HL-60 (cell line): ENCODE measurements at places on chromosomes 13 and 19.

- DNase-seq, result no peak
Observed at GRCh38 chr19:18589380-18590272, 1.0 kb downstream of the REX1BD start.

DNA sequence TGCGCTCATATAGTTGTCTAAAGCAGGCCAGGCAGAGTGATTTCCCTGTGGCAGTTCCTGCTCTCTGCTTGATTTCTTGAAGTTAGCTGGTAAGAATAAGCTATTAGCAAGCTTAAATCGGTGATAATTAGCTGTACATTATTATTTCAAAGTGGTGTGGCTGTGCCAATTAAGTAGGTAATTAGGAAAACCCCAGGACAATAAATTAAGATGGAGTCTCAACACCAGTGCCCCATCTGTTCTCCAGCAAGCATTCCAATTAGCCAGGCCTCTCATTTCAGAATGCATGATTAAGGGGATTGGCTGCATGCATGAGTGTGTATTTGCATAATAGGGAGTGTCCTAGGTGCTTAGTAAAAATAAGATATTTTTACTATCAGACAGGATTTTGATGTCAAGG is 342.3 kb downstream of the GPC5 start:
- no peak for DNase-seq

- DNase-seq, result no peak
Observed at GRCh38 chr13:99399623-99399974, 92.4 kb upstream of the GPR183 start.

DNA sequence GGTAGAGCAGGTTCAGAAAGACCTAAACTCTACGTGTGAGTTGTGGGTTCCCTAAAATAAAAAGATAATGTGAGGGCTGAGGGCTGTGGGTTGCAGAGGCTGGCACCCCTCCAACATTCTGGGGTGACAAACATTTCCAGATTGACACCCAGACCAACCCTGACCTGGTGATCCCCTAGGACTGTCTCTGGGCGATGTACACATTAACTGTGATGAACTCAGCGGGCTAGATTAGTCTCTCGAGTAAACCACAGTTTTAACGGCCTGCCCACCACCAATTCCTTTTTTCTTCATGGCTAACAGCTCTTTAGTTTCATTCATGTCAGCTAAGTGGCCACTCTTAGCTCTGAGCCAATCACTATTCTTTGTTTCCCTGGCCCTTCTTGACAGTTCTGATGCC is 24.8 kb downstream of the SIAH3 start:
- DNase-seq, result no peak

- DNase-seq, result peak; percentile 41
Observed at GRCh38 chr13:36919833-36920615, at the start of gene SMAD9. Gene SMAD9, minus strand, starts transcription at chr13:36920238. Its CDS starts 40,549 bp downstream, at chr13:36879689.

- peak; percentile 56 for DNase-seq
Observed at GRCh38 chr13:45372189-45373161, 31.5 kb upstream of the TPT1 start.

- DNase-seq, result no peak
Observed at GRCh38 chr19:58060231-58060630, 1.1 kb downstream of the ZNF135 start.

GRCh38 chr19:49653466-49653806 is 11.4 kb downstream of the SCAF1 start:
- no peak for DNase-seq

- DNase-seq, result no peak
Observed at GRCh38 chr13:84542348-84542747, 660.1 kb upstream of the SLITRK1 start.

DNA sequence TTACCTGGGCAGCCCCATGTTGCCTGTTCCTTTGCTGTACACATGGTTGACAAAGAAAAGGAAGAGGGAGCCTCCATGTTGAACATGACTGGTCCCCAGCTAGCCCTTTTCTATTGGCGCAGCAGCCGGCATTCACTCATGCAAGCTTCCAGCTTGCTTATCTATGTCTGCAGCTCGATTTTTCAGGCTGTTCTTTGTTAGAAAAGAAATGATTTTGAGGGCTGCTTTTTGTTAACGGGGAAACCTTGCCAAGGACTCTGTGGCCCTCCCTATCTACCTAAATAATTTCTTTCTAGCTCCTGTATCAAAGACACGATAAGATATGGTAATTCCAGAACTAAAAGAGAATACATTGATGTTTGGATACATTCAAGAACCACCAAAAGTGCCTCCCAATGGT is 20.4 kb upstream of the ADGRE2 start:
- DNase-seq, result no peak

GRCh38 chr19:46015687-46016425 is 7.0 kb downstream of the PGLYRP1 start:
- no peak for DNase-seq

GRCh38 chr19:4671185-4671851 is 1.2 kb upstream of the MYDGF start:
- DNase-seq, result no peak

GRCh38 chr13:101520672-101521071 is 68.2 kb downstream of the ITGBL1 start:
- no peak for DNase-seq

DNA sequence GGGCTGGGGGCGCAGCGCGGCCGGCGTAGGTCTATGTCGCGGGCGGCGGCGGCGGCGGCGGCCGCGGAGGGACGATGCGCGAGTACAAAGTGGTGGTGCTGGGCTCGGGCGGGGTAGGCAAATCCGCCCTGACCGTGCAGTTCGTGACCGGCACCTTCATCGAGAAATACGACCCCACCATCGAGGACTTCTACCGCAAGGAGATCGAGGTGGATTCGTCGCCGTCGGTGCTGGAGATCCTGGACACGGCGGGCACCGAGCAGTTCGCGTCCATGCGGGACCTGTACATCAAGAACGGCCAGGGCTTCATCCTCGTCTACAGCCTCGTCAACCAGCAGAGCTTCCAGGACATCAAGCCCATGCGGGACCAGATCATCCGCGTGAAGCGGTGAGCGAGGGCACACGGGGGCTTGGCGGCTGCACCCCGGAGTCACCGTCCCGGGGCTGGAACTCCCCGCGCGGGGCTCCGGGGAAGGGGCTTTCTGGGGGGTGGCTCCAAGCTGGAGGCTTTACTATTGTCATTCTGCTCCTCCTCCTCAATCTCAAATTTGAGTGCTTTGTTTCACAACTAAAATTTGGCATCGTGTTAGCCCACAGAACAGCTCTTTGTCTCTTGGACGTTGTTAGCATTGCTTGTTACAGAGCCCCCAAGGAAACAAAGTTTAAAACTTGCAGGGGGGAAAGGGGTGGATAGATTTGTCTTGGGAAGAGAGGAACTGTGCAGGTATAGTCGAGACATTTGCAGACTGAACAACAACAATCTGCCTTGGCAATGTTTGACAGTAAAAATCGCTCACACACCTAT is 630 bp downstream of the RAP2A start:
- DNase-seq, result peak; percentile 42

DNA sequence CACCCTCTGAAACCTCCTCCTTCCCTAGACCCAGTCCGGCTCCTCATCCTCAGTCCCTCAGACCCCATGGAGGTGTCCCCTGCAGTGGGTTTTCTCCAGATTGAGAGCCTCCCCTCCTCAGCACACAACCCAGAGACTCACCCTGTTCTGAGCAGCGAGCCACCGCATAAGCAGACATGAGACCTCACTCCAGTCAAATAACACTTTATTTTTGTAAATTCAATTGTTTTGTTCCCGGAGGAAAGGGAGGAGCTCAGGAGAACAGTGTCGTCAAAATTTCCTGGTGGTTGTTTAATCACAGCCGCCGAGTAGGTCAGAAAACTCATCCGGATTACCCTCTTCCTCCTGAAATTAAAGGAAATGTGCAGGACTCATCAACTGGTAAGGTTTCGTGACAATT is 57.5 kb downstream of the ERICH4 start:
- no peak for DNase-seq

DNA sequence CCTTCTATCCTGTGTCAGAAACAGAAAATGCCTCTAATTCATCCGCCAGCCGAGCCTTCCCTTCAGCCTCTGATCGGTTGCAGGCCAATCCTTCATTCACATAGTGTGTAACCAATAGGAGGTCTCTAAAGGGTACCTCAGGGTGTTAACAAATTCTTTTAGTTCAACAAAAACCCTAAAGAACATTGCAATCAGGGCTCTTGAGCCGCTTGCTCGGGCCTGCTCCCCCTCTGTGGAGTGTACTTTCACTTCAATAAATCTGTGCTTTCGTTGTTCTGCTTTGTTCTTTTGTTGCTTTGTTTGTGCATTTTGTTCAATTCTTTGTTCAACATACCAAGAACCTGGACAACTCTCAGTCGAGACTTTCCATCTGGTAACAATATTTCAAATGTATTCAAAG is 366.5 kb downstream of the KCTD12 start:
- no peak for DNase-seq

GRCh38 chr19:3632739-3633558 is 6.4 kb upstream of the CACTIN start:
- no peak for DNase-seq

GRCh38 chr13:40445557-40445990 is 220.9 kb downstream of the FOXO1 start:
- no peak for DNase-seq

DNA sequence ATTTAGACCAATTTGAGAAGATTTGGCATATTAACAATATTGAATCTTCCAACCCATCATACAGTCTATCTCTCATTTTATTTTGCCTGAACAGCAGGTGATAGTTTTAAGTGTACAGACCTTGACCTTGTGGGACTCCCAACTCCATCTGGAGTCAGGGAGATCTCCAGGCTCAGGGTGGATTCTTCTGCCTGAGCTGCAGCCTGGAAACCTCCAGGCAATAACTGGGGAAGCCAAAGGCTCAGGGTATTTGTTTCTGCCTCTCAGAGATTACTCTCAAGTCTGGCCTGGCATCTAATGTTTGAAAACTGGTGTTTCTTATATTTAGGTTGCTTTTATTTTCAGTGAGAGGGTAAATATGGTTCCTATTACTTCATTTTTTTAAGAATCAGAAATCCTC is 102.1 kb upstream of the C1QTNF9B start:
- DNase-seq, result no peak

GRCh38 chr19:58406818-58407657 is 1.4 kb upstream of the ZNF584 start:
- no peak for DNase-seq

DNA sequence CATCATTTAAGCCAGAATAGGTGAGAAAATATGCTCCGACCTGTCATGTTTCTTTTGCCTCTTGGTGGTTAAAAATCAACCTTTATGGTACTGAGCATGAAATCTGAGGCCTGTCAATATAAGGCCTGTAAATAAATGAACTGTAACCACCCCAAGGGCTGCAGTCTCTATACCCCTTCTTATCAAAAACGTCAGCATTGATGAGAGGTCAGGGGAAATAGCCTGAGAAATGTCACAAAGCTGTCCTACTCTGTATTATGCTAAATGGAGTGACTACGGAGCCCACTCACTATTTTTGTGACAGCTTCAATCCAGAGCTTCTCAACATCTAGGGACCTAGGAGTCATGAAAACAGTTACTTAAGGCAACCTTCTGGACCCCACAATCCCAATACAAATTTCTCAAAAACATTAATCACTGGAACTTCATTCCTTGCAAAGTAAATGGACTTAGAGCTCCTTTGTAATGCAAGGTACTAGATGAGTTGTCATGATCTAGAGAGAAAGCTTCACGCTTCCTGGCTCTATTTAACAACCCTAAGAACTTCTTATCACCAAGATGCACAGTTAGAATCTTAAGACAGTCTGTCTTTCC is 2.7 kb upstream of the RAP2A start:
- DNase-seq, result no peak

- no peak for DNase-seq
Observed at GRCh38 chr13:84400706-84401105, 518.4 kb upstream of the SLITRK1 start.

DNA sequence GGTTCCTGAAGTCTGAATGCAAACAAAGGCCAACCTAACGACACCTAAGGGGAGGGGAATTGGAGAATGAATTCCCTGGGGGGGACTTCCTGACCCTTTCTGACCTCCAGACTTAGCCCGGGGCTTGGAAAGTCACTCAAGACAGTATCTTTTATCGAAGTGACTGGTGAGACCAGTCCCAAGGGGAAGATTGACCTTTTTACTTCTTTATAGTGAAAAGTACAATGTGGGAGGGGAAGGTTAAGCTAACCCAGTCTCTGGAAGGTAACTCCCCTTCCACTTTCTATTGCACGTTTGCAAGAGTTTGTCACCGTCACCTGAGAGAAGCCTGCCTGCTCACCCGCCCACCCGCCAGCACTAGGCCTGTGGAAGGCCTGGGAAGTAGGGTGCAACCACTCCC is 111.9 kb downstream of the EFNB2 start:
- DNase-seq, result no peak

GRCh38 chr19:40025938-40026596 is 29.2 kb downstream of the ZNF546 start:
- DNase-seq, result no peak

- DNase-seq, result no peak
Observed at GRCh38 chr13:76123548-76123947, 487.4 kb downstream of the LMO7 start.

GRCh38 chr19:52170304-52170703 is 1.1 kb downstream of the ZNF836 start:
- no peak for DNase-seq

- no peak for DNase-seq
Observed at GRCh38 chr13:78317030-78317429, 286.3 kb downstream of the POU4F1 start.

GRCh38 chr19:40689339-40690049 is 957 bp downstream of the NUMBL start:
- DNase-seq, result peak; percentile 40

- no peak for DNase-seq
Observed at GRCh38 chr19:20078581-20079031, 806 bp downstream of the ZNF90 start.

DNA sequence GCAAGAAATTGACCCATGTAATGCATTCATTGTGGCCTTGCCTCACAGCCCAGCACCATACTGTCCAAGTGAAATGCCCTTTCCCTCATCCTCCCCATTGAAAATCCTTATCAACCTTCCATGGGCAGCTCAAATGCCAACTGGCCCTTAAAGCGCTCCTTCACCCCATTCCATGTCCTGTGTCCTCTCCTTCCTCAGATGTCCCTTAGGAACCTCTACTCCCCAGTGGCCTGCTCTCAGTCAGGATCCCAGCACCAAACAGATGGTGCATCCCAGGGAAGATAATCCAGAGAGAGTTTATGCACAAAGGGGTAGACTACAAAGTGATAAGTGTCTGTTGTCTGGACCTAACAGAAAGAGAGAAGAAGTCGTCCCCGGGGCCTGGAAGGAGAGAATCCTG is 407.4 kb upstream of the ZNF507 start:
- DNase-seq, result no peak

DNA sequence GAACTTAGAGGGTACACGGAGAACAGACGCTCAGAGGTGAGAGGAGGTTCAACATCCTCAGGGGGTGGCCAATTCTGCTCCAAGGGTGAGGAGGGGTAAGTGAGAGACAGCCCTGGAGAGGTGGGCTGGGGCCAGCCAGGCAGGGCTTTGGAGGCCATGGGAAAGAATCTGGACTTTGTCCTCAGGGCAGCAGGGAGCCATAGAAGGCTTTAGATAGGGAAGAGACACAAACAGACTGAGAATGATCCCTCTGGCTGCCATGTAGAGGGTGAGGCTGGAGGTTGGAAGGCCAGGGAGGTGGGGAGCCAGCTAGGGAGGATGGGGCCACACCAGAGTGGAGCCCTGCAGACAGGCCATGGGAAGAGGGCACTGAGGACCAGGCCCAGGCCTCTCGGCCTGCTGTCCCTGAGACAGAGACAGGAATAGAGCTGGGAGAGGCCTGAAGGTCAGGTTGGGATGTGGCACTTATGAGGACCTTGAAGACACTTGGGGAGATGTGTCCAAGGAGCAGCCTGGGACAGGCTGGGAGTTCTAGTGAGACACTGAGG is 29.2 kb upstream of the CCNP start:
- DNase-seq, result no peak
